ENCODE measurements at places on chromosomes 4 and X. TPM values are rescaled to one million over a fixed set of nuclear protein-coding genes. Genes with fewer than 3 reads are reported as not detected.

GRCh38 chrX:42188730-42189129 is 265.4 kb upstream of the CASK start:
- DNase-seq, result no peak

- no peak for DNase-seq
Measured at GRCh38 chr4:185966549-185966948, 102.4 kb upstream of the TLR3 start.

DNA sequence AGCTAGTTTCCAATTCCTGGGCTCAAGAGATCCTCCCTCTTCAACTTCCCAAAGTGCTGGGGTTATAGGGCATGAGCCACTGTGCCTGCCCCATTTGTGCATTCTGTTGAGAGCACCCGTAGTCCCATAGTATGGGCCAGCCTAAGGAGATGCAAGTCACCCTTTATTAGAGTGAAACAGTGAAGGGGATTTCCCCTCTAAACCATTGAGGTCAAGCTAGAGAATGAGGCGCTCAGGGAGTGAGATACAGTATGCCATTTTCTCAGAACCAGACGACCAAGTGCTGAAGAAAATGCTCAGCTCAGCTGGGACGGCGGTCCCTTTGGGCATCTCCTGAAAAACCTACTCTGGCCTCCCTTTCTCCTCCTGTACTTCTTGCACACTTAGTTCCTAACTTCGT is 18.7 kb downstream of the RNF4 start:
- DNase-seq, result no peak

DNA sequence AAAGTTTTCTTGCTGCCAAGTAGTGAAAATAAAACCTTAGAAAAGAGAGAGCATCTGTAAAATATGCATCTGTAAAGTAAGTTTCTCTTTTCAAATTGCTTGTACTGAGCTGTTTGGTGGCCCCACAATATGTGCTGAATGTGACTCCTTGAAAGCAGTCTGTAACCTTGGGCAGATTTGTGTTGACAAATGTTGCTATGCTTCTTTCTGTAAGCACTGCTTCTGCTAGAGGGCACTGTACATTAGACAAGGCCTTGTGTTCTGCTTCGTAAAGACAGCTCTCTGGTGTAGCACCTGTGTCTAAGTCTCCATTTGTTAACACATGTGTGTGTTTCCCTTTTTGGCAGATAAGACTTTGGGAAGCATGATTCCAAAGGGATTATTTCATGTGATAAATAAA is 56.6 kb upstream of the NRK start:
- DNase-seq, result no peak

DNA sequence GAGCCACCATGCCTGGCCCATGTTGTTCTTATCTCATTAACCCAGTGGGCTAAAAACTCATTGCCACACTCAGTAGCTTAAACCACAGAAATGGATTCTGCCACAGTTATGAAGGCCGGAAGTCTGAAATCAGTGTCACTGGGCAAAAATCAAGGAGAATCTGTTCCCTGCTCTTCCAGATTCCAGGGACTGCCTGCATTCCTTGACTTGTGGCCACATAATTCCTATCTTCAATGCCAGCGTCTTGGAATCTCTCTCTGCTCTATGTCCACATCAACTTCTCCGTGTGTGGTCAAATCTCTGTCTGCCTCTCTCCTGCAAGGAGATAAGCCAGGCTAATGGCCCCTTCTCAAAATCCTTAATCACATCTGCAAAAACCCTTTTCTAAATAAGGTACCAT is 4.1 kb upstream of the WFS1 start:
- no peak for DNase-seq

GRCh38 chr4:3108211-3108610 is 33.7 kb downstream of the HTT start:
- no peak for DNase-seq

DNA sequence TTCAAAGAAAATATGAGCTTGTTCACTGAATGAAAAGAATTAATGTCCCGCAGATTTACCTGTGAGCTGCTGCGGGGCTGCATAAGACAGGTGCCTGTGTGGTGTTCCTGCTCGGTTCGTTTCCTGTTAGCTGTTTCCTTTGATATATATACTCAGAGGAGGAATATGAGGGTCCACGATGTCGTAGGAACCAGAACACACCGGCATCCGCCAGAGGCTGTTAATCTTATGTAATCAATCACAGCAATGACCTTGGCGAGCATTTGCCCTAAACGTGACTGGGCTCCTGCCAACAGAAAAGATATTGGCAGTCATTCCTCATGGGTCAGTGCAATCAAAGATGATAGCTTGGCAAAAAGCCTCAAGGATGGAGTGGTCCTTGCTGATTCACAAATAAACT is 260.1 kb downstream of the EVC2 start:
- DNase-seq, result no peak

DNA sequence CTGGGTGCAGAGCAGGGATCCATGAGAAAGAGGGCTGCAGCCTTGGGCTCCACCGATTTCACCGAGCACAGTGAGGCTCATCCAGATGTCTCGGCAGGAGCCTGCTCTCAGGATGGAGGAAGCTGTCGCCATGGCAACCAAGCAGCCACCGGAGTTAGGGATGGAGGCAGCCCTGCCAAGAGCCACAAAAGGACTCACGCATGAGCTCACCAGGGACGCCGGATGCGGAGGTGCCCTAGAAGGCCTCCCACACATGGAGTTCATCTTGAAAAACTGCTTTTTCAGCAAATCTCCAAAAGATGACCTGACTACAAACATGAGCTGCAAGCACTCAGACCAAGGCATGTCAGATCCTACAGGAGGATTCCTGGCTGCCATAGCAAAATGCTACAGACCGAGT is 90.7 kb downstream of the WFS1 start:
- no peak for DNase-seq

DNA sequence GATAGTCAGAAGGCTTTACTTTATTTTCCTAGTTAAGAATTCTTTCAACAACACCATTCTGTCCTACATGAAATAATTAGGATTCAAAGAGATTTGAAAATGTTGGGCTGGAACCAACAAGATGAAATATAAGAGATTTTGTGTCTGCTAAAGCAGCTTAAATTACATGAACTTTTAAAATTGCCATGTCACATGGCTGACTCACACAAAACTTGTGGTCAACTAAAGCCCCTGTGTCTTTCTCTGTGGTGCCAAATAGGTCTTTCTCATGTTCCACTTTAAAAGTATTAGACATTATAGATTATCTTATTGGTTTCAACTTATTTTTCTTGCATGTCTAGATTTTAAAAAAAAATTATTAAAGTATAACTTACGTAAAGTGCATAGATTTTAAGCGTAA is 60.8 kb upstream of the FHL1 start:
- DNase-seq, result peak; percentile 0

DNA sequence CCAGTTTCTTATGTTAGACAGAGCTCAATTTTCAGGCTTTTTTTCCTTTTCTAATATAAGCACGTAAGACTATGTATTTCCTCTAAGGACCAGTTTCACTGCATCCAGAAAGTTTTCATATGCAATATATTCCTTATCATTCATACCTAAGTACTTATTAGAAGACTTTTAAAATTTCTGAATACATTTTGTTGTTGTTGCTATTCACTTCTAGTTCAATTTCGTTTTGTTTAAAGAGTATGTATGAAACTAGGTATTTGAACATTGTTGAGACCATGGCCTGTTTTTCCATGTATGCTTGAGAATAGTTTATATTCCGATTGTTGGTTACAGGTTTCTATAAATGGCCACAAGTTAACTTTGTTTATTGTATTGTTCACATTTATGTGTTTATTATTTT is 18.0 kb upstream of the CT45A1 start:
- no peak for DNase-seq

DNA sequence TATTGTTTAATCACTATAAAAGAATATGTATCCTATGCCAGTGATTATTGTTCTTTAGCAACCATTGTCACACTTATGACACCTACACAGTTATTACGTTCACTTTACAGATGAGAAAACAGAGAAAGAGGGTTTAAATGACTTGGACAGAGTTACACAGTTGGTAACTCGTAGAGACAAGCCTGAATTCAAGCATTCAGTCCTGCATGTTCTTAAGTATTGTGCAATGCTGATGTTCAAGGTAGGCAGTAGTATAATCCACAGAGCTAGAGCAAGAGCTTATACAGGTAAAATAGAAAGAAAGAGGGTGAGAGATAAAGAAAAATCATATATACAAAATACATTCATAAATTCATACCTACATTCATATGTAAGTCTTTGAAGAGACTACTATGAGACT is 249.8 kb upstream of the ANXA10 start:
- no peak for DNase-seq

NKX6-1 gene
- 0.55 TPM for total RNA-seq

GRCh38 chr4:1205586-1206298 is 33.4 kb upstream of the SPON2 start:
- DNase-seq, result no peak

TLR1 gene
- total RNA-seq, result 0.60 TPM

GRCh38 chr4:112953262-112953661 is 96.2 kb upstream of the ANK2 start:
- DNase-seq, result no peak

- DNase-seq, result no peak
Measured at GRCh38 chr4:92618968-92619367, 315.2 kb downstream of the GRID2 start.

- DNase-seq, result no peak
Measured at GRCh38 chr4:159169404-159170302, 66.8 kb downstream of the RAPGEF2 start.

- no peak for DNase-seq
Measured at GRCh38 chr4:68905598-68905938, 46.0 kb downstream of the UGT2A3 start.

DNA sequence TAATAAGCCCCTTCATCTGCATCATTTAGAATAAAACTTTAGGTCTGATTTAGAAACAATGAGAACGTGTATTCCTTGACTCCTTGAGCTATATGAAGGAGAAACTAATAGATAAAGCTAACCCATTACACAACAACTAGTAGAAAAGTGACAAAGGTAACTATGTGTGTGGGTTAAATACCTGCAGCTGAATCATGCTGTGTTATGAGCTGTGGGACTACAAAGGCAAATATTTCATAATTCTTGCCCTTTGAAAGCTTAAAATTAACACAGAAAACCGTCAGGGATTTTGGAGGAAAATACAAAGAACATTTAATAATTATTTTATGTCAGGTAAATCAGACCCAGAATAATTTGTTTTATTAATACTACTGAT is 898 bp upstream of the NDP start:
- no peak for DNase-seq

DNA sequence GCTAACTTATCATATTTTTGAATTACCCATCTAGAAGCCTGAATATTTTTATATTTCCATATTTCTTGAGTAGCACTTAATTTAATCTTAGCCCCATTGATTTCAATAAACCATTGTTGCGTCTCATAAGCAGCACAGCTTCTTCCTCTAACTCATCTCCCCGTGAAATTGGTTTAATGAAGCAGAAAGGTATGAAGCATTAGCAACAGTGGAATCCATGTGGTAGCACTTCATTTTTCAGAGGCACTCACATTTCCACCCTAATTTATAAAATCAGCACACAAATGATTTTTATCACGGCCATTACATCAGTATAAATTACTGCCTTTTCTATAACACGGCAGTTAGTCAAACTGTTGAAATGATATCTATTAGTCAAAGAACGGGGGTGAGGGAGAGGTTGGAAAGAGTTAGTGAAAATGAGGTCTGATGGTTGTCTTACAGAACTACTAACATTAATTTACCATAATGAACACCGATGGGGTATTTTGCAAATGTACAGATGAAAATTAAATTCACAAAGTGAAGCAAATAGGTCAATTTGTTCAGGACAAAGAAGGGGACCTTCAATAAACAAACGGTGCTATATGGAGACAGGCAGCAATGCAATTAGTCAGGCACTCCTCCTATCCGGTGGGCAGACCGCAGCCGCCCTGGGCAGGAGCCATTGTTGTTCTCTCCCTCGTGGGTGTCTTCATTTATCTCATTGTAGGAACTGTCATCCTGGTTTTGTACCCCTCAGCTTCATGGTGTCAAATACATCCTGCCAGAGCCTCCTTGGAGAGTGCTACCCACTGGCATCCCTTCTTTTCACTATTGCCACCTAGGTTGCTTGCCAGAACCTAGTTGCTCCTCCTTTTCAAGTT is 205.7 kb downstream of the SOX3 start:
- DNase-seq, result no peak

DNA sequence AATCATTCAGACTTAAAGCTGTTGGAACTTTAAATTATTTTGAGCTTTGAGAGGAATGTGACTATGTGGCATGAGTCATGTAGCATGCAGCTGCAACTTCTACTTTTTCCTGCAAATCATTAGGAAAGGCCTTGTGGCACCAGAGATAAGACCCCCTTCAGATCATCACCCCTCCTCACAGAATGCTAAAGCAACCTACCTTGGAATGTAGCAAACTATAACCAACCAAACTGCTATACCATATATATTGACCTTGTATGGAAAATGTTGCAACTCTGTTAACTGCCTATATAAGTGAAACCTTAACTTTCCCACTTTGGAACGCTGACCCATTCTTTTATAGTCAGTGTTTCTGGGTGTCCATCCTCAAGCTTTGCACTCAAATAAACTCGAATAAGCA is 32.0 kb downstream of the ATXN3L start:
- DNase-seq, result peak; percentile 79

DNA sequence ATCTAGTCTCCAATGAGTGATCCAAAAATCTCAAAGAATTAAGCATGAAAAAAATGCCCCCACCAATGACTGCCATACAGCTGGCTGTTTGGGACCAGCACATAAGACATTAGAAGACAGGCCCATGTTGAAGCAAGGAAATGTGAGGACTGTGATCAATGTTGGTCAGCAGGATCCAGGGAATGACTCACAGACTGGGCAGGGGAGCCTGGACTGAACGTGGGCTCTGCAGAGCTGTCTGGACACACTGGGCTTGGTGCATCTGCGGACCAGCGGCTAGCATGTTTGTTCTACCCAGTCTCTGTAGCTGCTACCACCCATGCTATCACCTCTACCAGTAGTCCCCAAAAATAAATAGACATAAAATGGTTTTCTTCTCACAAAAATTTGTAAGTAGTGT is 108.6 kb downstream of the PALLD start:
- peak; percentile 68 for DNase-seq

- no peak for DNase-seq
Measured at GRCh38 chrX:17370191-17370590, 4.8 kb upstream of the NHS start.

GLRA2 gene
- total RNA-seq, result not detected

- DNase-seq, result no peak
Measured at GRCh38 chr4:121277194-121278105, 103.4 kb downstream of the QRFPR start.

SLC9B1 gene
- 0.10 TPM for total RNA-seq

NDST3 gene
- total RNA-seq, result 0.74 TPM

DNA sequence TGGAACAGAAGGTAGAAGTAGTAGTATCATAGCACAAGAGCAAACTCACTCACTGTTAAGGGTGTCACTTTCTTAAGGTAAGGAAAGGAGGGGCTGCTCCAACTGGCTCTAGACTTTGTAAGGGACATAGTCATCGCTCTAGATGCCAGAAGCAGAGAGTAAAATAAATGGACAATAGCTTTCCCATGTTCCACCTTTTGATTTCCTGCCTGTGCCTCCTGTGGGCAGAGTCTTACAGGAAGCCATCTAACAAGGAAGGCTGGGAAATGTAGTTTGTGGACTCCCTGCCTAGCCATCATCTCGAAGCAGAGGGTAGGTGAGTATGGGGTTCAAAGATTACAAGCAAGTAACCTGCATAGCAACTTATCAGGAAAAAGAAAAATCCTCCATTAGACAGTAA is 1.7 kb upstream of the METTL14 start:
- no peak for DNase-seq

CYLC1 gene
- total RNA-seq, result not detected

Measured in A172 (cell line).